ENCODE measurements at places on chromosomes 2 and 18.
A peak's percentile ranks its signal among the peaks of the same experiment; 100 is the strongest.

DNA sequence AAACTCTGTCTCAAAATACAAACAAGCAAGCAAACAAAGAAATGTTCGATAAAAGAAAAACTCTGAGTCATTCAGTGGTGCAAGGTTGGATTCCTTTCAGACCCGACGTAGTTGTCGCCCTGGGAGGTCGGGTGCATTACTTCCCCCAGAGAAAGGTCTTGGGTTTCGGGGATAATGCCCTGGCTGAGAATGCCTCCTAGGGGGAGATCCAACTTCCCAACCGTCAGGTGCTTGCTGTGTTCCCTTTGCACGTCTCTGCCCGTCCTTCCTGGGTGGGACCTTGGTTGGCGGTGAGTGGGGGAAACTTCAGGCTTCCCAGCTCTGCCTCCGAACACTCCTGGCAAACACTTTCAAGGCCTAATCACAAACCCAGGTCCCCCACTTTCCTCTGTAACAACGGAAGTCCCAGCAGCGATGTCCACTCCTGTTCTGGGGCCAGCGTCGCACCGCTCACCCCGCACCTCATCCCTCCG is 609 bp downstream of the TPGS2 start:
- DNase-seq, result peak; percentile 11

DNA sequence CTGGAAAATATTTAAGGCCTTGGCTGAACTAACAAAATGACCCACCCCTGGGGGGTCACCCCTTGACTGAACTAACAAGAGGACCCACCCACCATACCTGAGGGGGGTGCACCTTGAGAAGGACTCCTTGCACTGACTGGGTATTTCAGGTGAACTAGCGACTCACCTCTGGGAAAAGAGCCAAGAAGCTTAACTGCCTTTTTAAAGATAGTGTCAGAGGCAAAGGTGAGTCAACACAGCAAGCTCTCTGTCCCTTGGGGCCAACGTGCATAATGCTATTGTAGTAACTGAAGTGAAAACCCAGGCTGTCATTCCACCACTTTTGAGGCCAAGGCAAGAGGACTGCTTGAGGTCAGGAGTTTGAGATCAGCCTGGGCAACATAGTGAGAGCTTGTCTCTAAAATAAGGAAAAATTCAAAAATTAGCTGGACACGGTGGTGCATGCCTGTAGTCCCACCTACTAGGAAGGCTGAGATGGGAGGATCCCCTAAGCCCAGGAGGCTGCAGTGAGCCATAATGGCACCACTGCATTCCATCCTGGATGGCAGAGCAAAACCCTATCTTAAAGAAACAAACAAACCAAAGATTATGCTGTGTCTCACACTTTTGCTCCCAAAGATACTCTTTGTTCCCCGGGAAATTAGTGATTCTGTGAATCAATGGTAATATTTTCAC is 36.4 kb upstream of the ZCCHC2 start:
- DNase-seq, result no peak

- no peak for DNase-seq
Measured at GRCh38 chr2:199057936-199058335, 399.8 kb downstream of the SATB2 start.

- no peak for DNase-seq
Measured at GRCh38 chr18:54181856-54182602, 42.4 kb downstream of the MBD2 start.

DNA sequence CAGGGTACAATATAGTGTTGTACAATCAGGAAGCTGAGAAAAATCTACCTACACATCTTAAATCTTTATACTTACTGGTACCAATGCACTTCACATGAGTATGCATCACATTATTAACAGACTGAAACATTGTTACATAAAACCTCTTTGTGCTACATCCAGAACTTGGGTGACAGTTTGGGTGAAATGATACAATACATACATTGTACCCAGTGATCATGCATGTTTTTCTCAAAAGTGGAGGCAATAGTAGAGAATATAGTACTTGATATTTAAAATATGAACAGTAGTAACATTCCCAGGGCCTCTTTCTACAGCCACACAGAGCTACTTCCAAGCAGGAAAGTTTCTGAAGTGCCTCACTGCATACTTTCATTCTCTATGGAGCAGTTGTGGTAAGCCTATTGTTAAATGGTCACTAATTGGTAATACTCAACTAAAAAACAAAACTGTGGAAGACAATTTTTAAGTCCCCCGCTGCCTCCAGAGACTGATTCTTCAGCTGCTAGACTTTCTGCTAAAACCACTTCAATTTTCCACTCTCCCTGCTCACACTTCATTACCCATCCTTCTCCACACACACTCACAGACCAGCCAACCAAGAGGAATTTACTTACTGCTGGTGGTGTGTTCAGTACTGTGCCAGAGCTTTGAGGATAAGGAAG is 22.9 kb upstream of the GRB14 start:
- DNase-seq, result no peak

DNA sequence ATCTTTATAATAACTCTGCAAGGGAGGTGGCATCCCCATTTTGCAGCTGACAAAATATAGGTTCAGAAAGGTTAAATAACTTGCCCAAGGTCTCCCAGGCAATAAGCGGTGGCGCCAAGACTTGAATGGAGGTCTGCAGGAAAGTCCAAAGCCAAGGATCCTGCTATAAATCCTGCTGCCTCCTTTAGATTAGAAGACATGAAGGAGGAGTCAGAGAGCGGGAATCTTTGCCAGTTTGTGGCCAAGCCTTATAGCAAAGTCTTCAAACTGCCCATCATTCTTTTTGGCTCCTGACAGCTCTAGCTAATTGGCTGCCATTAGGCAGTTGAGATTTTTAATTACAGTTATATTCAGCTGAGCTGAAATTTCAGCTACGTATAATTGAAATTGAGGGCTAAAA is 114.3 kb downstream of the C1D start:
- DNase-seq, result no peak

- DNase-seq, result no peak
Measured at GRCh38 chr18:9531791-9532410, 56.6 kb downstream of the RALBP1 start.

DNA sequence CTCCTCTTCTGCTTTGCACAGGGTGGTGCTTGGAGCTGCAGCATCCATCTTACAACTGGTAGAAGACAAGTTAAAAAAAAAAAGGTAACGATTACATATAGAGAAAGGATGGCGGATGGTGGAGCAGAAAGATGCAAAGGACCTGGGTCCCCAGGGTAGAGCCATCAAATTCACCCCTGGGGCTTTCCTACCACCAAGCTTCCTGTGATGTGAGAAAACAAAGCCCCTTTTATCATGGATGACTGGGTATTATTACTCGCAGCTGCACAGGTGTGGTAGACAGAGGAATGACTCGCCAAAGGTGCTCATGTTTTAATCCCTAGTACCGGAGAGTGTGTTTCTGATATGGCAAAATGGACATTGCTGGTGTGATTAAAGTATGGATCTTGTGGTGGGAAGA is 1.3 kb upstream of the ACOXL start:
- DNase-seq, result no peak
